ENCODE measurements at places on chromosomes 2 and 18.
A peak's percentile ranks its signal among the peaks of the same experiment; 100 is the strongest.

DNA sequence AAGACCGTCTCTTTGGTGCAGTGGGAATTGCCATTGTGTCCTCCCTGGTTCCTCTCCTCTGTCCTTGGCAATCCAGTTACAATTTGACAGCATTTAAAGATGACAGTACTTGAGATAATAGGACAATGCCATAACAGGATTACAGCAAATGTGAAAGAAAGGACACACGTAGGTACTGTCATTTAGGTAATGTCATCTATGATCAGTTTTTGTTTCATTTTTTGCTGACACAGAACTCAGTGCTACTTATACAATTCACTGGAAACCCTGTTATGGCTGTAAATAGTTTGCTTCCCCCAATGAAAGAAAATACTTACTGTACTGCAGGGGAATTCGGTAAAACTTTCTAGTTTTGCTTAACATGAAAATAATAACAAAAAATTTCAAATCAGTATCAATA lies 65.2 kb downstream of the BCL11A start:
- no peak for DNase-seq

- no peak for DNase-seq
Observed at GRCh38 chr2:231887756-231888155, 38.4 kb downstream of the NPPC start.

- DNase-seq = peak; percentile 30
Observed at GRCh38 chr2:147782141-147782930, 62.5 kb upstream of the ACVR2A start.

DNA sequence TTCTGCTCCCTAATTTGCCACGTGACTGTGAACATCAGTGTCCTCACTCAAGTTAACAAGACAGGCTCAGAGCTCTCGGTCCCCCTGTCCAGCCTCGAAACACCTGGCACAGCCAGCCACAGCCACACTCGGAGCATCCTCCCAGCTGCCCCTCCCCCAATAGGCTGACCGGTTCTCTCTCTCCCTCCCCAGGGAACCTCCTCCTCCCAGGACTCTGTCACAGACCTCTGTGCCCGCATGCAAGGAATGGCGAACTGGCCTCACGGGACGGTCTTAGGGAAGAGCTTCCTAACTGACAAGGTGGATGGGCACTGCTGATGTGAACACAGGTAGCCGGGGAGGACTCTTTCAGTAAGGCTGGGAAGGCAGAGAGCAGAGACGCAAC lies 18.8 kb downstream of the CYP26B1 start:
- no peak for DNase-seq

DNA sequence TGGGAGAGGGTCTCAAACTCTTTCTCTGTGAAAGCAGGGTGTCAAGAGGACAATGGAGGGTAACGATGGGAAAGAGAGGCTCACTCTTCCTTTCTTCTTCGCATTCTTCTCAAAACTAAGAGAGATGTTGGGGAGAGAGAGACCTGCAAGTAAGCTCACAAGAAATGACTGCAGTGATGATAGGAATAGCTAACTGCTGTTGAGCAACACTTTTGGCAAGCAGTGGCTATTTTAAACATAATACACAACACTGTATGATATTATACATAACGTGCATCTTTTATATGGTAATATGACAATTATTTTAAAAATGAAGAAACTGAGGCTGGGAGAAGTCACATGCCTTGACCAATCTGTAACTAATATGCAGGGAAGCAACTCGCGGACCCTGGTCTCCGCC lies 247.5 kb downstream of the CMPK2 start:
- no peak for DNase-seq

DNA sequence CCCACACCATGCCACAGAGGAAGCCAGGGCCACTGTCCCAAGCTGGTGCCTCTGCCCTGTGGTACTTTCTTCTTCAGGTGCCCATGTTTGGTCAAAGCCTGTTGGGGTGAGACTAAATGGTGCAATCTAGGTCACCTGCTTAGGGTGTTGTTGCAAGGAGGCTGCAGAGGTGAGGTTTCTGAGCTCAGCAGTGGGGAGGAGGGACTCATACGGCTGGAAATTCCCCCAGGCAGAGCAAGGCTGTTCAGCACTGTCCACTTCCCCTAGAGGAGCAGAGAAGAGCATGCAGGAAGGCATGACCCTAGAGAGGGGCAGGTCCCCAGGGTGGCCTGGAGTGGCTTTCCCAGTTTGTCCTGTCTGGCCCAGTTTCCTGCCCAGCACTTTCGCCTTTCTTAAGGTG lies 211.0 kb downstream of the HAUS1 start:
- DNase-seq = no peak

DNA sequence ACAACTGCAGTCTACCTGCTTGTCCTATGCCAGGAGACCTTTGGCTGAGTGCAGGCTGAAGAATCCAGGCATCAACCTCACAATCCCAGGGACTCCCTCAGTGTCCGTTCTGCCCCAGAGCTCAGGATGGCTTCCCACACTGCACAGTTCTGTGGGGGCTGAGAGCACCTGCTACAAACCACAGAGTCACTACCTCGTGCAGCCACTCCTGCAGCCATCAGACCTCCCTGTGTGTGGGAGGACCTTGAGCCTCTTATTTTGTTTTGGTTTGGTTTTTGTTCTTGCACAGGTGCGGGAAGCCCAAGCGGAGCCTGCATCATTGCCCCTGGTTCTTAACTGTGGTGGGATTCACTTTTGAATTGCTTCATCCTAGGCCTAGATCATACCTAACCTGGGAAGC lies 31.0 kb downstream of the NAT8 start:
- DNase-seq = no peak

- DNase-seq = peak; percentile 49
Observed at GRCh38 chr2:120436460-120436739, 90.5 kb downstream of the INHBB start.

DNA sequence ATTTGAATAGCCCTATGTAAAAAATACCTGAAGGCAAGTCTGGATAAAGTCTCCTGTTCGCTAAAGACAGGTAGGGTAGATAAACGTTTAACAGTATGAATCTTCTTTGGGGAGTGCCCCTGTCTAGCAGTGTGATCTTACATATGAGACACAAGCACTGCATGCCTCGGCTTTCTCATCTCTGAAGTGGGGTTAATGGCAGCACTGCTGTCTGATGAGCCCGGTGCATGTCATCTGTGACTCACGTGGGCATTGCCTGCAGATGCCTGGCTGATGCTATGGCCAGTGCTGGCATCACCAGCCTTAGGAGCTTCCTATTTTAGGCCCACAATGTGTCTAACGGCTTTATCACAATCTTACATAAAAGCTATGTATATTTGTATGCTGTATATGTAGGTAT lies 50.1 kb downstream of the GALR1 start:
- DNase-seq = no peak

DNA sequence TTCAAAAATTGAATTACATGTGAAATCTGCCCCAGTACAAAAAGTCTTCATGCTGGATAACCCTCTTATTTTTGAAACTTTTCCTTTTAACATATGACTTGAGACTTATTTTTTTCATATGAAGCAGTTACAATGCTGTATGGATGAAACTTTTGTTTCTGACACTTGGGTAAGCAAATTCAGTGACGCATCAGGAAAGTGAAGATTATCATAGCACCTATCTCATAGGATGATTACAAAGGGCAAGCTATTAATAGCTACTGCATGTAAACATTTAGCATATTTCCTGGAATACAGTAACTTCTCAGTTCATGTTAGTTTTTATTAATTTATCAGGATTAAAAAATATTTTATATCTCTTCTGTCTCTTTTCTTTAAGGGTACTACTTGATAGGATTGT lies 1109.2 kb downstream of the LRP1B start:
- DNase-seq = no peak

DNA sequence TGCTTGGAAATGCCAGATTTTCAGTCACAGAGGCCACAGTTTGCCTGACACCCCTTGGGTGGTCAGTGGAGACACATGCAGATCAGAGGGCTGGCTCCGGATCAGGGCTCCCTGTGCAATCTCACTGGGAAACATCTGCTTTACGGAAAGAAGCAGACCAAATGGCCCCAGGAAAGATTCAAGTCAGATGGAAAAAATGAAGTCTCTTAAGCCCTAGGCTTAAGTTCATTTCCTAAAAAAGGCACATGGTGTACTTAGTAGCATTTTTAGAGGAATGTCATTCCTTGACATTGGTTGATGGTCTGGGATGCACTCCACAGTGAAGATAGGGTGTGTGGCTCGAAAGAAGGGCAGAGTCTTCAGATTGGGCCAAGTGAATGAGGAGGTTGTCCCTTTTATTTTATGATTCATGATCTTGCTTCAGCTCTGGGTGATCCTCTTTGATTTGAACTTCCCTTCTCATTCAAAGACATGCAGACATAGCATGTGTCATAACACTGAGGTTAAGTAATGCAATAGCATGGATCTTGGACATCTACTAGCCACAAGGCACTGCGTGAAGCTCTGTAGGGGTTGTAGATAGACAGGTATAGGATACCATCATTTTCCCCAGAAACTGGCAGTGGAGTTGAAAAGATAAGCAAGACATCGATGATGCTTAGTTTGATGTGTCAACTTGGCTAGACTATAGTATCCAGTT lies 56.5 kb downstream of the KCNE4 start:
- DNase-seq = peak; percentile 40

DNA sequence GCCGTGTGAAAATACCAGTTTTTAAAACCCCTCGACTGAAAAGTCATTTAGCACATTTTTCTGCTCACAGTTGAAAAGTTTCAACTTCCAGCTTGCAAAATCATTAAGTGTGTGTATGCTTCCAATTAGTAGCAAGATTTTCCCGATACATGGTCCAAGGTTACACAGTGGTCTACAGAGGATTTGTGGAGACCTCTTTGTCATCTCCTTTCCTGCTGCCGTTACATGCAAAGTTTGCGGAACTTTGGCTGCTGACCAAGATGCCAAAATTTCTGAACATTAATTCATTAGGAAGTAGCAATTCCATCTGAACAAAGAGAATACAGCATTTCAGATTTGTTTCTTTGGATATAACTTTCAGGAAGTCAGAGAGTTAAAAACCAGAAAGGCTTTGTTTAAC lies 474.6 kb downstream of the PLCL1 start:
- no peak for DNase-seq

- DNase-seq = no peak
Observed at GRCh38 chr2:216569765-216570164, 63.5 kb upstream of the IGFBP2 start.

DNA sequence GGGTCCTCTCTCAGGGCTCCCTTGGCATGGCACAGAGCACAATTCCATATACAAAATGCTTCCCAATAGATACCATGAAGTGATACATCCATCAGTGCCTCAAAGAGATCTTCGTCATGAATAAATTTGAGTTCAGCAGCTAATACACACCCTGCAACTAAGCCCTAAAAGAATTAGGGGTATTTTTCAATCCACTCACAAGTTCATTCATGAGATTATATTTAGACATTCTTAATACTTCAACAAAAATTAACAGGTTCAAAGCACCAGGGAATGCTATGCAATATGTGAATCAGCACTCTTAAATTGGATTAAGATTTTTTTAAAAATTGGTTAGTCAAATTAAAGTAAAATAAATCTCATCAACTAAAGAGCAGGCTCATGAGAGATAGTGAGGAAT lies 79.7 kb downstream of the PID1 start:
- no peak for DNase-seq

All from fibroblast of gingiva (primary cell).